Hindlimb muscle (tissue), 1 donor: ENCODE measurements at places on chromosomes 16 and 17.

- DNase-seq = no peak
These were observed 137.9 kb upstream of the ZKSCAN2 start for GRCh38 chr16:25395528-25395927.

DNA sequence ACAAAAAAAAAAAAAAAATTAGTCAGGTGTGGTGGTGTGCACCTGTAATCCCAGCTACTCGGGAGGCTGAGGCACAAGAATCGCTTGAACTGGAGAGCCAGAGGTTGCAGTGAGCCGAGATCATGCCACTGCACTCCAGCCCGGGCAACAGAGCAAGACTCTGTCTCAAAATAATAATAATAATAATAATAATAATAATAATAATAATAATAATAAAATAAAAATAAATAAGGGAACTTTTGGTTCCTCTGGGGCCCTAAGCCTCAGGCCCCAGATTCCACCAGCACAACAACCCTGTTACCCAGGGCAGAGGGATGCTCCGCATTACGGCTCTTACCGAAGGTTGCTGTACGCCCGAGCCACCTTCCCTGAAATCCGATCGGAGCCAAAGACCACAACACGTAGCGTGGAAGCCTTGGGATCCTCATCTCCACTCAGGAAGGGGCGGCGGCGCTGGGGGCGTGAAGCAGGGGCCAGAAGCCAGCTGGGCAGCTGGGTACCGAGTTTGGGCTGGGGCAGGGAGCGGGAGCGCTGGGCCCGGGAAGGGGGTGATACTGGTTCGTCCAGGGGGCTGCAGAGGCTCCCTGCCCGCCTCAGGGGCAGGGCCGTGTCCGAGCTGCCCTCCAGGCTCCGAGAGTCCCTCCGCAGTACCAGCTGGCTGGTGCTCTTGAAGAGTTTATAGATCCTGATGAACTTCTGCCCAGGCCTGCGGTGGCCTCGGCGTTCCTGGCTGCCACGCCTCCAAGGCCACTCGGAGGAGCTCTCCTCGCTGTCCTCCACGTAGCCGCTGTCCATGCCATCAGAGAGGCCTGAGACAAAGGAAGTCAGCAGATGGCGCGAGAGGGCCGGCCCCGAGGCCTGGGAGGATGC, 20.6 kb upstream of the PIK3R6 start:
- peak; percentile 49 for DNase-seq

DNA sequence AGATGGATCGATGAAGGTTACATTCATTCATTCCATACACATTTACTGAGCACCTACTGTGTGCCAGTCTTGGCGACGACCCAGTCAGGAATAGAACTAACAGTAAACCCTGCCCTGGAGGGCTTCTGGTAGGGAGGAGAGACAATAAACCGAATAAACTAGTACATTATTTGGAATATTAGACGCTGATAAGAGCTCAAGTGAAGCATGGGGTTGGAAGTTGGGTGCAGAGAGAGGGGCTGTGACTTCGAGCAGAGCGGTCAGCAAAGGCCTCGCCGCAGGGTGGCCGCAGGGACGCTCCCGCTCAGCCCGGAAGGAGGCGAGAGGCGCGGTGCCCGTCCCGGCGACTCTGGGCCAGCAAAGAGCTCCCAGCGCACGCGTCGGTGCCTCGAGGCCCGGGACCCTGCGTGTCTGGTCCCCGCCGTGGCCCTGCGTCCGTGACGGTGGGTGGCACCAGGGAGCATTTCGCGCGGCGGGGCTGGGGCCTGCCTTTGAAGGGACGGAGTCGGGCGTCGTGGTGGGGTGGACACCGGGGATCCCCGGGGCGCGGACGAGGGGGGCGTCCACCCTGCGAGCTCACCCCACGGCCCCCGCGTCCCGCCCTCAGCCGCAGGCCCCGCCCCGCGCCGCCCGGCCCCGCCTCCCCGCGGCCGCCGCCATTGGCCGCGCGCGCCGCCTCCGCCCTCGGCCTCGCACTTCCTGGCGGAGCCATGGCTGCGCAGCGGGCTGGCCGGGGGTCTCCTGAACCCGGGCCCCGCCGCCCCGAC, at the start of gene KLHL36:
TSS of gene KLHL36 (plus strand) at position 684 of the 767 bp plus-strand sequence. CDS start 2,357 bp downstream, outside the sequence.
- peak; percentile 53 for DNase-seq

- DNase-seq = no peak
These were observed 684 bp upstream of the NUDT16L1 start for GRCh38 chr16:4692460-4693295.

DNA sequence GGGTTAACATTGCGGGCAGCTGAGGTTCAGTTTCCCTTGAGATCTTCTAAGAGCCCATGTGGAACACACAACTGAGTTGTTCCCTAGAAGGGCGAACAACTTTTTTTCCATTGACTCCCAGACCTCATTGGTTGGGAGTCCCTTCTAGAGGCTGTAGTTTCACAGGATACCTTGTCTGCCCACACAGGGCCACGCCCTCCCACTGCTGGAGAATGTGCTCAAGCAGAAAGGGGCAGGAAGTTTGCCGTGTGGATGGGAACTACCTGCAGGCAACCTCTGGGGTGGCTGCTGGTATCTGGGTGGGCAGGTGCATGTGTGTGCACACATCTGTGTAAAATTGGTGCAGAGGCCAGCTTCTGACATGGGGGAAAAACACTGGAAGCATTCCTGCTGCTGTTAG, 178.8 kb upstream of the PSMD7 start:
- DNase-seq = no peak

GRCh38 chr17:38740806-38741205, 7.3 kb downstream of the PCGF2 start:
- no peak for DNase-seq

- no peak for DNase-seq
These were observed 31.7 kb downstream of the SOCS1 start for GRCh38 chr16:11224096-11224893.

DNA sequence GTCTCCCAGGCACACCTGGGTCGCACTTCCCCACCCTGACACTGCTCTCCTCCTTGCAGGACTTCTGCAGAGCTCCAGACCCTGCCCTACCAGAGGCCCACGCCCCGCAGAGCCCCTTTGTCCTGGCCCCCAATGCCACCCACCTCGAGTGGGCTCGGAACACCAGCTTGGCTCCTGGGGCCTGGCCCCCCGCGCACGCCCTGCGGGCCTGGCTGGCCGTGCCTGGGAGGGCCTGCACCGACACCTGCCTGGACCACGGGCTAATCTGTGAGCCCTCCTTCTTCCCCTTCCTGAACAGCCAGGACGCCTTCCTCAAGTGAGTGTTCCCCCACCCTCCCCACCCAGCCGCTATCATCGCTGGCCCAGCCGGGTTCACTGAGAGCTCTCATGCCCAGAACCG, 79.6 kb downstream of the MGAT5B start:
- no peak for DNase-seq

DNA sequence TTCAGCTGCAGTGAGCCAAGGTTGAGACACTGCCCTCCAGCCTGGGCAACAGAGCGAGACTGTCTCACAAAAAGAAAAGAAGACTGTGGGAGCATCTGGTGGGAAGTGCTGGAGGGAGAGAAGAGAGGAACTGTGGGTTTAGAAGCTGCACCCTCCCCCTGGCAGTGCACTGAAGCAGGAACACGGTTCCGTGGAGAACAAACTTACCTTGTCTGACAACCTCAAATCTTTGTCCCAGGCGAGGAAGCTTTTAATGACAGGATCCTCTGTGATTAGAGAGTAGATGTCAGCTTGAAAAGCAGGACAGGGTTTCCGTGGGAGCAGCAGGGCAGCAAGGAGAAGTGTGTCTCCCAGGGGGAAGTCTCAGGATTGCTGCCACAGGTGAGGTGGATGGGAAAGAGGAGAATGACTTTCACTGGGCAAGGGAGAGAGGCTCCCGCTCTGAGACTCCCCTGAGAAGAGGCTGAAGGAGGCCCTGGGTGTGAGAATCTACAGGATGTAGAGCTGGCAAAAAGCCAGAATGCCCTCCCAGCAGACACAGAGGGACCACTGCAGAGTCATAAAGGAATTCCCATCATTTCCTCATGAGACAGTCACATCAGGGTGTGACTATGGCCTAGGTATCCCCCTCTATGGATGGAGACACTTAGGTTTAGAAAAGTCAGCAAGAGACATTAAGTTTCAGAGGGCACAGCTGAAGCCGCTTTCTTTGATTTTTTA, 22.9 kb downstream of the PRR11 start:
- DNase-seq = no peak

GRCh38 chr16:75908331-75909117, 182.2 kb upstream of the CPHXL start:
- no peak for DNase-seq

GRCh38 chr17:74160656-74161502, 42.6 kb upstream of the RPL38 start:
- no peak for DNase-seq

- no peak for DNase-seq
These were observed 12.2 kb downstream of the WSCD1 start for GRCh38 chr17:6082335-6082734.
